ENCODE measurements at places on chromosomes 4 and X.

- DNase-seq = no peak
These were observed 311.6 kb downstream of the GALNTL6 start for GRCh38 chr4:172124656-172125308.

GRCh38 chrX:136999024-136999423 lies 34.8 kb downstream of the GPR101 start:
- no peak for DNase-seq

GRCh38 chr4:151004222-151004621 lies 10.9 kb downstream of the LRBA start:
- DNase-seq = no peak

GRCh38 chrX:17591741-17592110 lies 145.6 kb upstream of the SCML1 start:
- DNase-seq = no peak
